ENCODE measurements at places on chromosomes 12 and 14. TPM values are rescaled to one million over a fixed set of nuclear protein-coding genes. Genes with fewer than 3 reads are reported as not detected.

Gene NID2
- total RNA-seq, result 41.7 TPM

Gene EGLN3
- 5.0 TPM for total RNA-seq

Gene KRT77
- not detected for total RNA-seq

Gene ZNF705A
- not detected for total RNA-seq

Gene TMEM121
- total RNA-seq, result 3.8 TPM

Gene CCND2
- not detected for total RNA-seq

Gene KCNH3
- total RNA-seq, result 2.2 TPM

Gene KRT7
- 6,056 TPM for total RNA-seq

All from A549 treated with AZD2906 at 1 μM for 4 hours (cell line).